ENCODE measurements at places on chromosomes 11 and 22.

DNA sequence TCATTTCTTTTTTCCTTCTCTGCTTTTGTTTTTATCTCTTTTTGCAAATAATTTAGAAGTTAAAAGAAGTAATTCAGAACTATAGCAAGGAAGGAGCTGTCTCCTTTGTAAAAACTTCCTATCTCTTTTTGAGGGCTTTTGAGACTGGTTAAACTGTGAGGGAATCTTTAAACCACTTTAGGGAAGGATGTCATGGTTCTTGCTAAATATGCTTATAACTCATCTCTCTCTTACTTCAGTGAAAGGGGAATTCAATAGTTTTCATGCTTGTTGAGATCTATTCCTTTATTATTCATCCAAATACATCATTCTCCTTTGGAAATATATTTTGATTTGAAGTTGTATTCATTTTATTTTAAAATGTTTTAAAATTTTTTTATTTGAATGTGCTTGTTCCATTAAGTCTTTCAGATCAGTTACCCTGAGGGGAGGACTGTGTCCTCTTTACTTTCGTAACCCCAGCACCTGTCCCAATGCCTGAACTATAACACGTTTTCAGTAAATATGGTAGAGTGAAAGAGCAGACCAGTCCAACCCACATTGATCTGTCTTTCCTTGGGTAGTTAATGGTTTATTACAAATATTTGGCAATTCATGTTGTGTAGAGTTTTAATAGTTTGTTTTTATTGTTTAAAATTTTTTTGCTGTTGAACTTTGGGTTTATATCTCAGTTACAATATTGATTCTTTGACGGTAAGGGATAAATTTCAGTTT lies 27.5 kb downstream of the AMOTL1 start:
- no peak for DNase-seq

DNA sequence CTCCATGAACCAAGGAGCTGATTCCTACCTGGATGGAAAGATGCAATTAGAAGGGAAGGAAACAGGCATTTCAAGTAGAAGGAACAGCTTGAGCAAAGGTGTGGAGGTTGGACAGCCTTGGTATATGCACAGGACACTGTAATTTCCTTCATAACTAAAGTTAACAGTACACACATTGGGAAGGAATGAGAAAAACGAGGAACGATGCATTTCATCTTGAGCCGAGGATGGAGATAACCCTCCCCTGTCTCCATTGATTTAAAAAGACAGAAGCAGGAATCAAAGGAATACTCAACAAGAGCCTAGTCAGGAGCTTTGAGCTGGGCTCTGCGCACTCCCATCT lies 2.3 kb upstream of the PRG2 start:
- no peak for DNase-seq

DNA sequence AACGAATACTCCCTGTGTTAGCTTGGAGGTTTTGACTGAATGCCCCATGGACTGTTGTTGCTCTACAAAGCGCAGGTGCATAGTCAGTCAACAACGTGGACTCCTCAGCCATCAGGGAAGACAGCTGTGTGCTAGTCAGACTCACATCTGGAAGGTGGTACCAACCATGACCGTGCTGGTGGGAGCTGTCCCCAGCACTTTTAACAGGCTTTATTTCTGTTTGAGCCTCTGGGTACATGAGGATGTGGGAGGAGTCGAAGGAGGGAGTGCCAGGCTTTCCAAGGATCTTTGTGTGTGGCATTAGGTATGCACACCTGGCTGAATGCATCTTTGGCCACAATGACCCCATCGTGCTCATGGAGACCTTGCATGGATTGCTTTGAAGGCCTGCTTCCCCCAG lies 6.6 kb downstream of the RASSF10 start:
- no peak for DNase-seq

DNA sequence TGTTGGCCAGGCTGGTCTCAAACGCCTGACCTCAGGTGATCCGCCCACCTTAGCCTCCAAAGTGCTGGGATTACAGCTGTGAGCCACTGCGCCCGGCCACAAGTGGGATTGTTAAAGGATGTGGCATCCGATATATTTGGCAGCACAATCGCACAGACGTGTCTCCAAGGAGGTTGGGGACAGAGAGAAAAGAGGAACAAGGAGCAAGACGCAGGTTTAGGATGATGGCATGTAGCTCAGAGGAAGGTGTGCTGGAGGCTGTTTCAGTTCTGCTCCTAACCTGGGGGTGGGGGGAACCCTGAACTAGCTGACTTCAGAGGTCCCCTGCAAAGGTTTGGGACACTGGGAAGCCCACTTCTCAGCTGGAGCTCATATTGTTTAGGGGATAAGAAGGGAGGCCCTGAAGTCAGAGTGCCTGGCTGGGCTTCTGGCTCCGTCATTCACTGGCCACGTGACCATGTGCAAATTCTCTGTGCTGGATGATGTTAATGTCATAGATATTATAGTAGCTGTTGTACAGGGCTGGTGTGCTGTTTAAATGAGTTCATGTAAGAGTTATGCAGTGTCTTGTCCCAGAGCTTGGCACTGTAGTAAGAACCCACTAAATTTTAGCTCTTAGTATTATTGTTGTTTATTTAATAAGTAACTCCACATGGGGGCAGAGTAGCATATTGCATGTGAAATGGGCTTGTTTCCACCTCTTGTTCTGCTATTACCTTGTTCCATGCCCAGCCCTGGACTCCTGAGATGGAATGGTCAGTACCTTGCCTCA lies 129.7 kb downstream of the ST3GAL4 start:
- DNase-seq: no peak

- no peak for DNase-seq
Measured at GRCh38 chr22:28174509-28174908, 255.5 kb upstream of the PITPNB start.

GRCh38 chr11:116703421-116703820 lies 69.4 kb downstream of the BUD13 start:
- DNase-seq: no peak

- DNase-seq: no peak
Measured at GRCh38 chr11:128741916-128742315, 48.0 kb downstream of the FLI1 start.

DNA sequence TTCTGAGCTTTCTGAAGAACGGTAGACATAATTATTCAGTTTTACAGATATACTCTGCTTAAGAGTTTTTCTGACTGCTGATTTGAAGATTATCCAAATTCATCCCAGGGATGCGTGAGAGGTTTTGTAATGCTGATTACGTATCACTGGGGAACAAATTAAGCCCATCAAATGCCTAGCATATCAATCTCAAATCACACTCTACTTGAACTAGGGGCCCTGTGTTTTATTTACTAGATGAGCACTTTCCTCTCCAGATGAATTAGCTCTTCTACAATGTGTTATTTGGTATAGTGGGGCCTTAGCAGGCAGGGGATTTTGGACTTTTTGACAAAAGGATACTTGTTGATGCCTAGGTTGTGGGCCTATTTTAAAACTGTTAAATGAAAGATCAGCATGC lies 177.9 kb downstream of the JRKL start:
- no peak for DNase-seq

DNA sequence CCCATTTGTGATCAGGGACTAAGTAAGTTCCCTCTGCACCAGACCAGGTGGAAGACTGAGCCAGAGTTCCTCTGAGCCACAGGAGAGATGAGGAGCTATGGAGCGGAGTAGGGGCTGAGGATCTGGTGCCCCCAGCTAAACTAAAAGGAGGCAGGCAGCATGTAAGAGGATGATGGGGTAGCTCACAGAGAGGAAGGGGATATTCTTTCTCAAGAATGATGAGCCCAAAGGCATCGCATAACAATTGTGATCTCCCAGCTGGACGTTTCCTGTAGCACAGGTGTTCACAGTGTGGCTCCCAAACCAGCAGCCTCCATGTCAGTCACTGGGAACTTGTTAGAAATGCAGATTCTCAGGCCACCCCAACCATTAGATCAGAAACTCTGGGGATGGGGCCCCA lies 24.4 kb downstream of the ADAMTS8 start:
- DNase-seq: no peak

GRCh38 chr11:128909438-128910125 lies 18.4 kb downstream of the KCNJ5 start:
- DNase-seq: no peak

All from GM20000 (cell line).